ENCODE measurements at places on chromosomes 7 and 10.

DNA sequence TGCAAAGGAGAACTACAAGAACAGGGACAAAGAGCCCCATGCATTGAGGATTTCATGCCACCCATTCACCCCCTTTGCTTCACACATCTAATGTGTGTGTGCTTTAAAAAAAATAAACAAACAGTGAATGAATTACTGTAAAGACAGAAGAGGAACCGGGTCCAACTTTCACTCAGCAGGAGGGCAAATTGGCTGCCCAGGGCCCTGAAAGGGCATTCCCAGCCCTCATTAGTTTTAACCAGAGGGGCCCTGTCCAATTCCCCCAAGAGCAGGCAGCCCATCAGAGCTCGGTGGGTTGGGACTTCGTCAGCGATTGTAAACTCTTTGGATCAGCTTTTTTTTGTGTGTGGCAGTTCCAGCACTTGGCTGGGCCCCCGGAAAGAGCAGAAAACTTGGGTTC is 73.6 kb upstream of the PDZD8 start:
- no peak for DNase-seq

- DNase-seq = no peak
Measured at GRCh38 chr10:124076148-124076733, 17.2 kb downstream of the CHST15 start.

- DNase-seq = no peak
Measured at GRCh38 chr7:56447864-56448693, 331.9 kb upstream of the NUPR2 start.

DNA sequence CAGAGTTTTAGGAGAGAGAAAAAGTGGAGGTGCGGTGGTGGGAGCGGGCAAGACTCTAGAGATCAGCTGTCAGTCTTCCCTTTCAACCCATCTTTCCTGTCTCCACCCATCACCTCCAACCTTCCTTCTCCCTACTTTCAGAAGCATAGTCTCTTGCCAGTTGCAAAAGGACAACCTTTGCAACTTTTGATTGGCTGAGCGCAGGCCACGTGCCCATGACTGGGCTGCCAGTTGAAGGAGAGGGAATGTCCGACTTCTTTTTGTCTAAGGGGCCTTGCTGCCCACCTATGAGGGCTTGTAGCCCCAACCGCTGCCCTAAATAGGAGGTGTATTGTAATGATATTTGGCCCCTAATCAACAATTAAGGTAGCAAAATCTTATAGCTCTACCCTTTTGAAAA is 12.6 kb downstream of the CYP26A1 start:
- DNase-seq = no peak

- no peak for DNase-seq
Measured at GRCh38 chr10:11869219-11869618, 46.1 kb downstream of the PROSER2 start.

DNA sequence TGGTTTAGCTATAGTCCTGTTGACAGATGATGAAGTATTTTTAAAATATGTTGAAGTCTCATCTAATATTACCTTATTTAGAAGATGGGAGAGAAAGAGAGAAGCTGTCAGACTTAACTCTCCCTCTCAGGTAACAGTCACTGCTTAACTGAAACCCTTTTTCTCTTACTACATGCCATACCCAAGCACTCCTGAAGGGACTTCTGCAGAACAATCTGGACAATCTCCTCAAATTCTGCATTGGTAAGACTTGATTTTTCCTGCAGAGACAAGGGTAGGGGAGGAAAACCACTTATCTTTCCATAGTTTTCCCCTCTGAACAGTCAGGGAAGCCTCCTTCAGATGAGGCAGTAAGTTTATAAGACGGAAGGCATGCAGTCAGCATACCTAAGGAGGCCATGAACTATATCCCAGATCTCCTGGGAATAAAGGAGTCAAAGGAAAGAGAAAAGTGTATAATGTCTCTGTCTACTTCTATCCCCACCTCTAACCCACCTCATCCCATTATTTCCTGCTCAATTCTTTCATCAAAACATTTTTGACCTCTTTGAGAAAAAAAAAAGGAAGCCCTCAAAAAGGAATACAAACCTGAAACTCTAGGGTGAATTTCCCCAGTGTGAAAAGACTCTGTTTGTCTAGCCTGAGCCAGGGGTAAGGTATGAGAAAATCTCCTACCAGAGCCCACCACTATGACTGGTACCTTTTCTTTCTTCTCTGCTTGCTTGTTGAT is 9.4 kb downstream of the ZCWPW1 start:
- no peak for DNase-seq

- DNase-seq = no peak
Measured at GRCh38 chr10:97165499-97165898, 20.3 kb downstream of the SLIT1 start.

GRCh38 chr10:9621216-9621615 is 1396.5 kb upstream of the CELF2 start:
- DNase-seq = no peak

- DNase-seq = no peak
Measured at GRCh38 chr10:96414303-96414702, 55.5 kb upstream of the OPALIN start.

DNA sequence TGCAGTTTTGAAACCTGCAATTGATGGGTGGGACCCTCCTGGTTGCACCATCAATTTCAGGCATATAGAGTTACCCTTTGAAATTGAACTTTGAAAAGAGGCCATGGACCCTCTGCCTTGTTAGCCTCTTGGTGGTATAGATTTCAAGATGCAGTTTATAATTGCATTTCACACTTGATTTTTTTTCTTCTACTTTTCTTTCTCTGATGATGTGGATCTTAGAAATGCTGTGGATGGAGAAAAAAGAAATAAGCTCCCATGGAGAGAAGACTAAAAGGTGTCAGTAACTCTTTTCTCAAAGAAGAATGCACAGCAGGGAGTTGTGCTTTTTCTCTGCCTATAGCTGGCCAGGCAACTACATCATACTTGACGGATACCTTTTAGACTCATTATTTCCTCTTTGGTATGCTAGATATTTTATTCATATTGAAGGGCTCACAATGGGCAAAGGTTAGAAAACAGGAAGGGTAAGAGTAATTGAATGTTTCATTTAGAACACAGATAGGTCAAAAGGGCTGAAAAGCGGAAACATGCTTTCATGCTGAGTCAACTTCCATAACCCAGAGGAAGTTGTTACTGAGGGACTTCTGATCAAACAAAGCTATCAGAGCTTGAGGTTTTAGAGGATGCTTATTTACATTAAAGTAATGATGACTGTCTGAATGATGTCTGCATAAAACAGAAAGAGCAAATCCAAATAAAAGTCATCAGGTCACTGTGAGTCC is 773.2 kb upstream of the LRRN3 start:
- no peak for DNase-seq

DNA sequence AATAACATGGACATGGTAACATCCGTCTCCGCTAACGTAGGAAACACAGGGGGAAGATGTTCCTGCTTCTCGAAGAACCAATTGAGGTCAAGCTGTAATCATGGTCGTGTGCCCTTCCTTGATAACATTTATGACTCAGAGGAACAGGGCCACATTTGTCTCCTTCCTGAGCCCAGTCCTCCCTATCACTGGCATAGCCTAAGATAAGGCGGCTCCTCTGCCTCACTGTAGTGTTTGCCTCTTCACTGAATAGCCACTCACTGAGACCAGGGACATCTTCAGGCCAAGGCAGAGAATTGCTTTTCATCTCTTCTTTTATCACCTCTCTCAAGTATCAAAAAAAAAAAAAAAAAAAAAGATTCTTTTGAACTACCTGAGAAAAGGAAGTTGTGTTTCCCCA is 5.4 kb upstream of the GRM8 start:
- DNase-seq = no peak

Data from cortex of kidney (tissue), 1 donor.